ENCODE measurements at places on chromosomes 16 and 17. TPM values are rescaled to one million over a fixed set of nuclear protein-coding genes. Genes with fewer than 3 reads are reported as not detected.

Gene TBX2
- not detected for total RNA-seq

DNA sequence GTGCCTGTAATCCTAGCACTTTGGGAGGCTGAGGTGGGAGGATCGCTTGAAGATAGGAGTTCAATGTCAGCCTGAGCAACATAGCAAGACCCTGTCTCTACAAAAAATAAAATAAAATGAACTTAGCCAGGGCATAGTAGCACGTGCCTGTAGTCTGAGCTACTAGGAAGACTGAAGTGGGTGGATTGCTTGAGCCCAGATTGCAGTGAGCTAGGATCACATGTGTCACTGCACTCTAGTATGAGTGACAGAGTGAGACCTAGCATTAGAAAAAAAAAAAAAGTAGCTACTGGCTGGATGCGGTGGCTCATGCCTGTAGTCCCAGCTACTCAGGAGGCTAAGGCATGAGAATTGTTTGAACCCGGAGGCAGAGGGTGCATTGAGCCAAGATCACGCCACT is 6.0 kb downstream of the ADAP2 start:
- no peaks in the 10 kb centered on the region for H3K36me3 ChIP-seq
- H3K27me3 ChIP-seq, result peaks cover 8% of the 10 kb centered on the region
- DNase-seq, result no peak
- H3K4me1 ChIP-seq, result peaks cover 3% of the 10 kb centered on the region

Gene CD300H
- total RNA-seq, result not detected

Gene CES1
- total RNA-seq, result 0.81 TPM

GRCh38 chr17:12571606-12572005 is 94.1 kb upstream of the MYOCD start:
- DNase-seq, result no peak
- H3K4me1 ChIP-seq, result no peaks in the 10 kb centered on the region
- H3K27me3 ChIP-seq, result no peaks in the 10 kb centered on the region
- H3K27ac ChIP-seq, result no peak overlapping the region
- no peaks in the 10 kb centered on the region for H3K36me3 ChIP-seq

Gene MPO
- total RNA-seq, result not detected

GRCh38 chr17:53101706-53102105 is 721.0 kb upstream of the KIF2B start:
- H3K27me3 ChIP-seq, result no peaks in the 10 kb centered on the region
- DNase-seq, result no peak
- H3K4me3 ChIP-seq, result no peak overlapping the region
- no peak overlapping the region for H3K27ac ChIP-seq
- H3K4me1 ChIP-seq, result no peaks in the 10 kb centered on the region

GRCh38 chr17:78583091-78583490 is 5.9 kb upstream of the DNAH17 start:
- no peaks in the 10 kb centered on the region for H3K27me3 ChIP-seq
- H3K36me3 ChIP-seq, result no peaks in the 10 kb centered on the region
- H3K27ac ChIP-seq, result no peak overlapping the region
- H3K4me3 ChIP-seq, result no peak overlapping the region
- H3K4me1 ChIP-seq, result no peaks in the 10 kb centered on the region
- DNase-seq, result no peak

Data from CD4-positive, alpha-beta memory T cell (primary cell).